ENCODE measurements at places on chromosomes 1 and 21.

DNA sequence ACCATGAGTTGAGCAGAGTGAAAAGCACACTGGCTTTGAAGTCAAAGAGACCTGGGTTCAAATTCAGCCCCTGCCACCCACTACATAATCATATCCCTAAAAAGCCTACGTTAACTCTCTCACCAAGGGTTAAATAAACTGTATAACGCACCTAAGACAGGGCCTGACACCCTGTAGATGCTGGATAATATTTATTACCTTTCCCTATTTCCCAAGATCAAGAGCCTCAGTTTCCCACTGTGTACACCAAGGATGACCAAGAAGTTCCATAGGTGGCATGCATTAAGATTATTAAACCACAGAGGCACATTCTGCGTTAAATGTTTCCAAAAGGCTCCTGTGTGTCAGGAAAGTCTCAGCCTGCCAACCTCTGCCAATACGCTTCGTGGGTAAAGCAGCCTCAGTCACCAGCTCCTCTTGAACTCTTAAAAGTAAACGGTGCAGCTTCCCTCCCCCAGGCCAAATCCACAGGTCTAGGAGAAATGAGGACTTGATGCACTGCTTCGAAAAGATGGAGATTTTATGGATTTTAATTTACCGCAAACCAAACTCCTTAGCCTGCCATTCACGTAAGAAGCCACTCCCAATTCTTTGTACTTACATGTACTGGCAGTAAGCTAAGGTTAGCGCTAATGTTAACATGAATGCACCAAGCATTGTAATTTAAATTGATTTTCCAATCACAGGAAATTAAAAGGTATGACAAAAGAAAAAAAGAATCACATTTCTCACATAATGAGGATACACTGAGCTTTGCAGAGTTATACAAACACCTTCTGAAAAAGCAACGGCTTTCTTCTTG is 2.6 kb downstream of the USP24 start:
- peak; percentile 19 for DNase-seq

DNA sequence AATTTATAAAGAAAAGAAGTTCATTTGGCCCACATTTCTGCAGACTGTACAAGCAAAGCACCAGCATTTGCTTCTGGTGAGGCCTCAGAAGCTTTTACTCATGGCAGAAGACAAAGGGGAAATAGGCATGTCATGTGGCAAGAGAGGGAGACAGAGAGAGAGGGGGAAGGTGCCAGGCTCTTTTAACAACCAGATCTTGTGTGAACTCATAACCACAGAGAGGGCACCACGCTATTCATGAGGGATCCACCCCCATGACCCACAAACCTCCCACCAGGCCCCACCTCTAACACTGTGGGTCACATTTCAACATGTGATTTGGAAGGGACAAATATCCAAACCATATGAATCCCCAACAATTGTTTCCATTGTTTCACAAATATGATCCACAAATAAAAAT is 467.9 kb downstream of the SIPA1L2 start:
- no peak for DNase-seq

- DNase-seq, result no peak
Observed at GRCh38 chr1:88877382-88877825, 14.0 kb downstream of the GTF2B start.

GRCh38 chr1:47441450-47442106 is 3.7 kb downstream of the FOXD2 start:
- DNase-seq, result no peak

All from activated CD4-positive, alpha-beta T cell treated with anti-CD3 and anti-CD28 coated beads for 4 hours (primary cell).